ENCODE measurements at places on chromosomes 7 and 10.

GRCh38 chr10:85593226-85593772 lies 773.3 kb downstream of the GRID1 start:
- no peak for DNase-seq

GRCh38 chr10:79286318-79286951 lies 60.8 kb upstream of the PPIF start:
- DNase-seq: peak; percentile 68

DNA sequence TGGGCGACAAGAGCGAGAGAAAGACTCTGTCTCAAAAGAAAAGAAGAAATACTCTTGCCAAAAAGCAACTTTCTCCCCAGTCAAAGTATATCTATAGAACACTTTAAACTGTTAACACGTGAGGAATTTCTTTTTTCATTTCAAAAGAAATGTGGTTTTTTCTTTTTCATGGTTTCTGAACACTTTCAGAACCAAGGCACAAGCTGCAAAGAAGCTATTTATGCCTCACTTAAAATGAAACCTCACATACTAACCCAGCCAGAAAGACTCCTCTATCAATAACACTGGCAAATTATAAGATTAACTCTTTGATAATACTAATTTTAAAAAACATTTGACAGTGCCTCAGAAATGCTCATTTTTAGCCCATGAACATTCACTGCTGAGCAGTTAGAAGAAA lies 20.9 kb downstream of the TBX20 start:
- no peak for DNase-seq

GRCh38 chr7:43648473-43649406 lies 65.8 kb downstream of the STK17A start:
- DNase-seq: peak; percentile 50

GRCh38 chr10:34526186-34526585 lies 288.9 kb downstream of the PARD3 start:
- DNase-seq: no peak

DNA sequence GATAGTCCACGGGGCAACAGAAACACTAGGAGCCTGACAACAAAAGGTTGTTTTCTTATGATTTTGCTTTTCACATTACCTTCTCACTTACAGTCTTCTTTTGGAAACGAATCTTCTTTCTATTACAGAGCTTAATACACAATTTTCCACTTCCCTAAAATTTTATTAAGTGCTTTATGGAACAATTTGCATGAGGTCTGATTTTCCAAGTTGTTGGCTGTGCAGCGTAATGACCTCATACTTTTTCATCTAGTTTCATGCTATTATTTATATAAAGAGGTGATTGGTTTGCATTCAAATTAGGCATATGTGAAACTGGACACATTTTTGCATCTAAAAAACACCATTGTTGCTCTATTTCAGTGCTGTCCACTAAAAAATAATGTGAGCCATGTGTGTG lies 76.7 kb downstream of the CFAP58 start:
- DNase-seq: no peak

DNA sequence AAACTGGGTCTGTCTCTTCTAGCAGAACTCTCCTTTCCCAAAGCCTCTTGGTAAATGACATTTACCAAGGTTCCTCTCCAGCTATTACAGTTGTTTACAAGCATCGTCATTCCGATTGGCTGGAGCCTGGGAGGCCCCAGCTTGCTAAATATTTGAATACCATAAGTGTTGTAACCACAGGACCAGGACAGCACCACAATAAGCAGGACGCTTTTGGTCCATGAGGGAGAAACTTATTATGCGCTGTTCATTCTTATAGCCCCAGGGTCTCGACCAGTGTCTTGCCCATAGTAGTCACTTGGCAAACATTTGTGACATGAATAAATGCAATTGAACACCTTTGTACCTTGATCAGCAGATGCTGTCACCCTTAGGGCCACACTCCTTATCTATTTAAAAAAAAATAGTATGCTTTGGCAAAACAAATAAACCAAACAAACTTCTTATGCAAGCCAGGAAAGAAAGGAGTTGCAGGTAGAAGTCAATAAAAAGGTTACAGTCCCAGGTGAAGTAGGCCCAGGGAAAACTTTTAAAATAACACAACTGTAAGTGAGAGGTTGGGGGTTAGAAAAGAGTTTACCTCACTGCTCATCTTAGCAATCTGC lies 32.8 kb downstream of the NRAP start:
- DNase-seq: no peak

DNA sequence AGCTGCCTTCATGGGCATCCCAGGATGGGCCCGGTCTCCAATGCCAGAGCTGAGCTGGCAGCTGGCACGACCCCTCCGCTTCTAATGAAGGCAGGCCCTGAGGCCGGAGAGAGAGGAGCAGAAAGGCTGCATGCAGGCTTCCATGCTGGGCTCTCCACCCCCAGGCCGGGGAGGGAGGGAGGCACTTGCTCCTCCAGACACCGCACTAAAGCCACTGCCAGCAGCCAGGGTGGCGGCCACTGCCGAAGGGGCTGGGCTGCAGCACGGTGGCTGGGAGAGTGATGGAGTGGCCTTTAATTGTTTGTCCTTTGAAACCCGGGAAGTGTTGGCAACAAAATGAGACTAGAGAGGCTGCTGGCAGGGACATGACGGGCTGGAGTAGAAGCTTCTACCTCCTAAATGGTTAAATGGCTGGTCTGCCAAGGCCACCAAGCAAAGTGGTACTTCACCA lies 236.5 kb downstream of the SKAP2 start:
- no peak for DNase-seq

GRCh38 chr10:119542357-119542987 lies at the start of gene RGS10:
Gene RGS10, minus strand, starts transcription at chr10:119542719. Its CDS starts 81 bp downstream, at chr10:119542638.
- DNase-seq: peak; percentile 63

GRCh38 chr7:149281508-149282330 lies 19.7 kb downstream of the ZNF783 start:
- DNase-seq: no peak
